ENCODE measurements at places on chromosomes 4 and X.

DNA sequence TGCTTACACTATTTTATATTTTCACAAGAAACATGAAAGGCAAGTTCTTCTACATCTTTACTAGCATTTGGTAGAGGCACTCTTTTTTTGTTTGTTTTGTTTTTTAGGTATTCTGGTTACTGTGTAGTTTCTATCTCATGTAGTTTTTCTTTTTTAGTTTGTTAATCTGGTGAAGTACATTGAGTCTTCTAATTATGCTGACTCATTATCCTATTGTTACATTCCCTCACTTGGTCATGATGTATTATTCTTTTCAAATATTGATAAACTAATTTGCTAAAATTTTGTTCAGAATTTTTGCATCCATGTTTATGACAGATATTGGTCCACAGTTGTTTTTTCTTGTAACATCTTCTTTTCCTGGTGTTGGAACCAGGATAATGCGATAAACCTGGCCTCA, 4.7 kb downstream of the GK2 start:
- DNase-seq = no peak

DNA sequence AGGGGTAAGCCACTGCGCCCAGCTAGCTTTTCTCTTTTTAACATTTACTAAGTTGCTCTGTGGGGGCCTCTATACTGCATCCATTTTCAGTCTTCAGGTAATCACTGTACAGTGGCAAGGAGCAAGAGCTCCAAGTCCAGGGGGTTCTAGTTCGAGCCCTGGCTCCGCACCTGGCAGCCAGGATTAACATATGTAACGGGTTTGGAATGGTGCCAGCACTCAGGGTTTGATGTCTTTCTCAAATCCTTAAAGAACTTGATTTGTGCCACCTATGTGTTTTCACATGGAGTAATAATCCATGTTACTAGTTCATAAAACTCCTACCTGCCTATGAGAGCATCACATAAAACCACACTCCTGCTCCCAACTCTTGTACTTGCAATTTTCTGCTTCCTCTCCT, 4.5 kb downstream of the GRPEL1 start:
- no peak for DNase-seq

GRCh38 chrX:64427787-64428186, 32.5 kb upstream of the MTMR8 start:
- DNase-seq = no peak

GRCh38 chr4:581753-582361, 5.8 kb upstream of the TMEM271 start:
- DNase-seq = no peak

DNA sequence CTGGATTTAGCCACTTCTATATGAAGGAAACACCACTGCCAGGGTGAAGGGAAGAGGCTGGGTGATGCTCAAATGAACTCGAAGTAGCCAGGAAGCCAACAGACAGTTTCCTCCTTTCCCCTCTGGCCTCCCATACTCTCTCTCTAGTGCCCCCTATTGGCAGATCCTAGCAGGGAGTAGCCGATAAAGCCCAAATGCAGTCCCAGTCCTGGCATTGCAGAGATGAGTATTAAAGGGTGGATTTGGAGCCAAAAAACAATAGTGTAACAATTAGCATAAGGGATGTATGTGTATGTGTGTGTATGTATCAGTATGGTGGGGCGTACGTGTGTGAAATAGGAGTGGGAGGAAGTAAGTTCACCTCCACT, 213.8 kb upstream of the LDB2 start:
- DNase-seq = no peak

GRCh38 chr4:178976861-178977260, 1534.6 kb upstream of the AGA start:
- DNase-seq = no peak

GRCh38 chr4:137610960-137611359, 78.7 kb upstream of the PCDH18 start:
- DNase-seq = no peak

DNA sequence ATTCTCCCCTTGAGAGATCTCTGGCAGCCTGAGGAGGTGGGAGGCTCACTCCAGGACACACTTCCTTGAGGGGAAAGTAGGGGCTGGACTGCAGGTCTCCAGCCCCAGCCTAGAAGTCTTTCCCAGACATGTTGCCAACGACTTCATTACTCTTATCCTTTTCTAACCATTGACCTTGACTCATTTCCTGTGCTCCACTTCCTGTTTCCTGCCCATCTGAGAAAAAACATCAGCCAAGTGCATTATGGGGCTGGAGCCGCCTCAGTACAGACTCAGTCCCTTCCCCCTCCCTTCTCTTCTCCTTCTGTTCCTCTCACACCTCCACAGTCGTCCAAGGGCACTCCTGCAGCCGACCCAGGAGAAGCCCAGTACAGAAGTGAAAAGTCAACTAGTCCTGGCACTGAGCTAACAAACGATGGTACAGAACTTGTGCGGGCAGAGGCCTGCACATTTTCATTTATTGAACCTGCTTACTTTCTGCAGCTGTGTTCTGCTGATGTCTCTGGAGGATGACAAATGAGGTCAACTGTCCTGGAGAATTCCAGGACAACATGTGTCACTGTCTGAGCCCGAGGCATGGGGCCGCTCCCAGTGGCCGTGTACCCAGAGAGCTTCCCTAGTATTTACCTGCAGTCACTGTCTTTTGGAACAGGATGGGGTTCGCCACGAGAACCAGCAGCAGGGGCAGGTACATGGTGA, 20.1 kb downstream of the GPR143 start:
- DNase-seq = no peak

DNA sequence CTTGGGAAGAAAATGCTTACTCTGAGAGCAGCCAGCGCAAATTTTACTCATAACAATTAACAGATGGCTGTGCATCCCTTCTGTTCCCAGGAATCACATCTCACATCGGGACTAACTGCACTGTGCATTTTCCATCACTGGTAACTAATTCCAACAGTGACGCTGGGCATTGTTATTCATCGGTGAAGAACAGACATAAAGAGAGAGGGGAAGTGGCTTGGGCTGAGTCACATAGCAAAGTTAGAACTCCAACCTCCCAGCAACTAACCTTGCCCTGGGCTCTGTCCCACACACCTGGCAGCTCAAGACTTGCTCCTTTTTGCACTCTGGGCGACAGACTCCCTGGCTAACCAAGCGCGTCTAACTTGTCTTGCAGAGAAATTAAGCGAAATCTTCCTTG, 6.4 kb upstream of the LONRF3 start:
- no peak for DNase-seq

- no peak for DNase-seq
Observed at GRCh38 chrX:148215726-148216125, 234.6 kb downstream of the FMR1NB start.

GRCh38 chr4:126435491-126435890, 1120.7 kb downstream of the FAT4 start:
- no peak for DNase-seq

- DNase-seq = no peak
Observed at GRCh38 chrX:123175366-123176122, 8.5 kb upstream of the GRIA3 start.

GRCh38 chr4:24091639-24092233, 201.9 kb upstream of the PPARGC1A start:
- DNase-seq = no peak

GRCh38 chr4:14392378-14392777, 609.9 kb upstream of the CPEB2 start:
- no peak for DNase-seq

DNA sequence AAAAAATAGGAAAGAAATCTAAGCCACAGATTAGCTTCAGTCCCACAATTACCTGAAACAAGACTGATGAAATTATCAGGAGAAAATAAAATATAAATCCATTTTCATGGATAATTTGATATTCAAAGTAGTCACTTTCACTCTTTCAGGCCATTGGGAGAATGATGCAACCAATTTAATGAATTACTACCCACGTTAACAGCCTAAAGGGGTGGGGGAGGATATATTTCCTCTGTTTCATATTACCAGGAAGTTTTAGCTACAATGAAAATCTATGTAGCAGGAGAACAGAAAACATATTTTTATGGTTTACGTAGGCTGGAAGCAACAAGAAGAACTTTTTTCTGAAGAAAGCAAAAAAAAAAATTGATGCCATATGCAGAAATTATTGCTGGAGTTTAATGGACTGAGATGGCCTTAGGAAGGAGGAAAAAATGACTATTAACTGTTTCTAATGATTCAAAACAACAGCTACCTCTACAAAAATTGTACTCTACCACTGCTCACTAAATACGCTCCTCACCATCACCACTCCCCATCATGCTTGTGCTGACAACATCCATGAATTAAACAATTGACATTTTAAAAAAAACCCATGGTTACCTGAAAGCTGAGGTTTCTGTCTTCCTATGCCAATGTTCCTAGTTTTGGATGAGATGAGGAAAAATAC, 100.9 kb downstream of the CXXC4 start:
- DNase-seq = no peak

GRCh38 chr4:181289198-181289597, 954.0 kb upstream of the TENM3 start:
- DNase-seq = no peak
